ENCODE measurements at places on chromosomes 12 and 14.

- DNase-seq = no peak
These were observed 10.6 kb upstream of the MAP4K5 start for GRCh38 chr14:50542941-50543418.

GRCh38 chr14:98634043-98634820 is 637.8 kb downstream of the BCL11B start:
- no peak for DNase-seq

DNA sequence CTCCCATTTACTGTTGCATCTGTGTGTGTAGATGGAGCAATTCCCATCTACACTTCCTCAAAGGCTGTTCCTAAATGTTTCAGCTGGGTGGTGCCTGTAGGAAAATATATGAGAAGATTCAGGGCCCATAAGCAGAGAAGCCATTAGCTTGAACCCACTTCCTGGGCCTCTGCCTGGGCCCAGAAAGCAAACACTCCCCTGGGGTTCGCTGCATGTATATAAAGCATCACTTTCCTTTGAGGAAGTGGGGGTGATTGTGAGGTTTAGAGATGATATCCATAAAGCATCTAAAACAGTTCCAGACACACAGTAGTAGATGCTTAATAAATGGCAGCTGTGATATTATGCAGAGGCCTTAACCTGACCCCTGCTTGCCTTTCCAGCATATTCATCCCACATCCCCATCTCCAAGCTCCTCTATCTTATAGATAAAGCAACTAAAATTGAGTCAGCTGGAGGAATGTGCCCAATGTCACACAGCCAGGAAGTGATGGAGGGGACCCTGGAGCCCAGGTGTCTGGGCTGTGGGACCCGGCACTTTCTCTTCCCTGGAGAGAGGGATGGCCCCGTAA is 280.0 kb upstream of the CRY1 start:
- DNase-seq = no peak

- DNase-seq = no peak
These were observed 269.9 kb upstream of the SFSWAP start for GRCh38 chr12:131441060-131441396.

GRCh38 chr12:116718655-116719454 is 19.0 kb downstream of the SPRING1 start:
- no peak for DNase-seq

DNA sequence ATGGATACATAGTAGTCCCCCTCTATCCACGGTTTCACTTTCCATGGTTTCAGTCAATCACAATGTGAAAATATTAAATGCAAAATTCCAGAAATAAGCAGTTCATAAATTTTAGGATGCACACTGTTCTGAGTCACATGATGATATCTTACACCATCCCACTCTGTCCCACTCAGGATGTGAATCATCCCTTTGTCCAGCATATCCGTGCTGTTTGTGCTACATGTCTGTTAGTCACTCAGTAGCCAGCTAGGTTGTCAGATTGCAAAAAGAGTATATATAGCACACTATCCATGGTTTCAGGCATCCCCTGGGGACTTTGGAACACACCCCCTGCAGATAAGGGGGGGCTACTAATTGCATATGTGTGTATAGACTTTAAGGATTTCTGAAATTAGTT is 8.1 kb upstream of the NAA30 start:
- DNase-seq = no peak

DNA sequence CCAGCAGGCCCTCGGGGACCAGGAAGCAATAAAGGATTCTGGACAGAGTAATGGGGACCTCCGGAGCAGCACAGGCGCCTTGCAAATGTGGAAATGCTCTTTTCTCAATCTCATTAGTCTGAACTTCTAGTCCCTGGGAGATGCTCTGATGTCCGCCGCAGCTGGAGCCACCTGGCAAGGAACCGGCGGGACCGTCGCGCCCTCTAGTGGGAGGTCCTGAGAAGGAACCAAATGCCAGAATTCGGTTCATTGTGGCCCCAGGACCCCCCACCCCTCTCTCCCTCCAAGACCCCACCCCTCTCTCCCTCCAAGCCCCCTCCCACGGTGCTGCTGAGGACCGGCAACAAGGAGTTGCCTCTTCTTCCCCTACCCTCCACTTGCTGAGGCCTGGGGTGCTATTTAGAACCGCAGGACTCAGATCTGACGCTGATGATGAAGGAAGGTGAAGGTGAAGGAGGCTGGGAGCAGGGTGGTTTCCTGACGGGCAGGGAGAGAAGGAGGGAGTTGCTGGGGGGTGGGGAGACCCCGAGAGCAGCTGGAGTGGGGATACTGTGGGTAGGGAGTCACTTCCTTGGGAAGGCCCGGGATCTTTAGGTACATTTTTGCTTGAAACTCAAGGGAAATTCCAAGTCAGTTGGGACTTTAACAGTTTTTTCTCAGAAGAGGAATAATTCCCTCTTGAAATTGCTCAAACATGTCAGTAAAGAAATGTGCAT is 42.5 kb downstream of the SMIM41 start:
- peak; percentile 30 for DNase-seq

DNA sequence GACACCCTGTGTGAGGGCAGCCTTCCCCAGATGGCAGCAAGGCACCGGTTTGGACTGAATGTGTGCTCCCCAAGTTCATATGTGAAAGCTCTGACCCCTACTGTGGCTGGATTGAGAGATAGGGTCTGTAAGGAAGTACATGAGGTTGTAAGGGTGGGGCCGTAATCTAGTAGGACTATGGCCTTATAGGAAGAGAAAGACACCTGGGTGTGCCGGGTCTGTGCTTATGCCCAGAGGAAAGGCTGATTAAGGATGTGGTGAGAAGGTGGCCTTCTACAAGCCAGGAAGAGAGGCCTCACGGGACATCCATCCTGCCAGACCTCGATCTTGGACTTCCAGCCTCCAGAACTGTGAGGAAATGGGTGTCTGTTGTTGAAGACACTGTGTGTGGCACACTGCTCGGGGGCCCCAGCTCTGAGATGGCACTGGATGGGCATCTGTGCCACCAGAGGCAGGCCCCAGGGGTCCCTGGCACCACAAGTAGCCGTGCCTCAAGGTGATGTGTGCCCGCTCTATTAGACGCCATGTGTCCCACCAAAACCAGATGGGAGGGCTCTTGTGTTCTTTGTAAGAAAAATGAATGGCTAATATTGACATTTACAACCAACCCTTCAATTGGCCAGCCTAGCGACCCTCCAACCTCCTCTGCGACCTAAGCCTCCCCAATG is 22.0 kb downstream of the FGF6 start:
- no peak for DNase-seq

DNA sequence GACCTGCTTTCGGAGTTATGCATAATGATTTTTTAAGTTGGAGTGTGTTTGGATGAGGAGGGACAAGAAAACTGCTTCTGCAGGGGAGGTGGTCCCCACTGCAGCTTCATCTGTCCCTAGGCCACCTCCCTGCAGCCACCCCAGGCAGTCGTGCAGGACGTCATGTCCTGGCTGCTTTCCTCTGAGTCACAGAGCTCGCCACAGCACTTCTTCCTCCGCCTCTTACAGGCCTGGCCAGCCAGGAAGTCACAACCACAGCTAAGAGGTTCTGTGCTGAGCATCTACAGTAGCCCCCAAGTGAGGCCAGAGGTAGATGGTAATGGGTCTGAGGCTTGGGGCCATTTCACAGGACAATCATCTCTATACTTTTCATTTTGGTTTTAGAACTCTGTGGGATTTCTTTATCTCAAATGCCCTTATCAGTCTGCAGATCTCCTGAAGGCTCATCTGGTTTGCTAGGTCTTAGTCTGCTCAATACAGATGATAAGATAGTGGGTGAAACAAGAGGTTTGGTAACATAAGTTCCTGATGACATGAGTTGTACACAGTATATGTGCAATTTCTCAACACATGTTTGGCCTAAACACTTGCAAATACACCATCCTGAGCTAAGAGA is 106.4 kb downstream of the ARF6 start:
- peak; percentile 75 for DNase-seq

DNA sequence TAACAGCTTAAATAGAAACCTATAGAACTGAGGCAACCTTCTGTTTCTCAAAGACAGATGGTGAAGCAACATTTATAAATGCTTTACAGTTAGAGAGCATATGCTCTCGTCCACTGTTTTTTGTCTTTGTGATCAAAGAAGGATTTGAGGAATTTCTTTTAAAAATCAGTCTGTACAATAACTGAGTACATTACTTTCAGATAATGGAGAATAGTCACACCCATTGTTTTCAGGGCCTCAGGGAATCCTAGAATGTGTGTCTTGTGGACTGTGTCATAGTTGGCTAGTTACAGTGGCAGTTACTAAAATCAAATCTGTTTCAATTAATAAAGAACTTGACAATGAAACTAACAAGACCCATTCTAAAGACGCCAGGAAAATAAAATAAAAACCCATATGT is 107.9 kb downstream of the PRKCH start:
- DNase-seq = no peak

GRCh38 chr14:35387219-35387618 is 17.3 kb downstream of the NFKBIA start:
- no peak for DNase-seq

GRCh38 chr12:126492181-126492580 is 1426.9 kb downstream of the AACS start:
- DNase-seq = no peak

DNA sequence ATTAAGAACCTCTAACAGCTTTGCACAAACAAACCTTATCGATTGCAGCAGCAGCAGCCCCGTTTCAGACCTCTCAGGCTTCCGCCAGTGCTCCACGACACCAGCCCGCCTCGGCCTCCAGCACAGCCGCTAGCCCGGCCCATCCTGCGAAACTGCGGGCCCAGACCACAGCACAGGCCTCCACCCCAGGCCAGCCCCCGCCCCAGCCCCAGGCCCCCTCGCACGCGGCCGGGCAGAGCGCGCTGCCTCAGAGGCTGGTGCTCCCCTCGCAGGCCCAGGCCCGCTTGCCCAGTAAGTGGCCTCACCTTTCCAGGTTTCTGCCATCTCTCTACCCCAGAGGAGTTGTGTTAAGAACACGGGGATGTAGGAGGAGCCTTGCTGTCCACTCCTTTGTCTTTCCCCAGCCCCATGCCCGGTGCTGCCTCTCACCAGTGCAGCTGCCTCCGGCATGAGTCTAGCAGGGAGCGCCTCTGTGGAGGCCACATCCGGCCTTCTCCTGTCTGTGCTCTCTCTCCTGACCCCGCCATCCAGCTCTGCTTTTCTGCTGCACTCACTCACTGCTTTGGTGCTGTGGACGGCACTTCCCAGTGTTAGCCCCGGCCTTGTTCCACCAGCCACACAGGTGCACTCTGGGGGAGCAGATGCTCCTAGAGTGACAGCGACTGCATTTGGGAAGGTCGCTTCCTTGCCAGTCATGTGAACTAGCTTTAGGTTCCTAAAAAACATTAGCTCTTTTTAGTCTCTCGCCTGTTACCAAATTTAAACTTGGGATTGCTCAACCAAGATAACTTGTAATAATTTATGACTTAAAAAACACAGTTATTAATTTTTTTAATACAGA is 71.5 kb downstream of the EP400 start:
- DNase-seq = no peak

DNA sequence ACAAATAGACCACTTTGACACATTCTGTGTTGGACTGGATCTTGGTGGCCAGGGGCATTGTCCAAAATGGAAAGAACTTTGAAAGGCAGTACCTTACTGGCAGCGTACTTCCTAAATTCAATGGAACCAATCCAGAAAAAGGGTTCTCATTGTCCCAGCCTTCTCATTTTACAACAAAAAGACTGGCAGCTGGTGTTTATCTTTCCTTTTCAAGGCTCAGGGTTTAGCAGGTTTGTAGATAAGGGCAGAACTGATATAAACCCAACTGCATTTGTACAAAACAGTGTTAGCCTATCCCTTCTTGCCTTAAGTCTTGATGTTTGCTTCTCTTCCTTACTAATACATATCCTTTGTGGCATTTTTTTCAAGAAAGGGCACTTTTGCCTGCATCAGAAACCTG is 7.7 kb downstream of the THAP2 start:
- DNase-seq = no peak

- no peak for DNase-seq
These were observed 16.9 kb downstream of the DHRS2 start for GRCh38 chr14:23653051-23653450.
